Left cardiac atrium (tissue), 4 donors: ENCODE measurements at places on chromosomes 4 and X. TPM values are rescaled to one million over a fixed set of nuclear protein-coding genes. Genes with fewer than 3 reads are reported as not detected.

The TGIF2LX gene
- not detected for total RNA-seq

The GC gene
- not detected for total RNA-seq

The STK26 gene
- 2.1 TPM for total RNA-seq

The MAB21L2 gene
- total RNA-seq = 9.6 TPM

The STATH gene
- total RNA-seq = not detected

The RAB41 gene
- not detected for total RNA-seq

The FSTL5 gene
- total RNA-seq = not detected

The USP17L22 gene
- total RNA-seq = not detected

The LDB2 gene
- total RNA-seq = 30.3 TPM

The VEGFC gene
- 7.8 TPM for total RNA-seq

The GRIA3 gene
- 0.65 TPM for total RNA-seq

The GYG2 gene
- total RNA-seq = 21.1 TPM

The SLC7A11 gene
- total RNA-seq = 3.3 TPM

The PGAM4 gene
- total RNA-seq = 0.56 TPM

DNA sequence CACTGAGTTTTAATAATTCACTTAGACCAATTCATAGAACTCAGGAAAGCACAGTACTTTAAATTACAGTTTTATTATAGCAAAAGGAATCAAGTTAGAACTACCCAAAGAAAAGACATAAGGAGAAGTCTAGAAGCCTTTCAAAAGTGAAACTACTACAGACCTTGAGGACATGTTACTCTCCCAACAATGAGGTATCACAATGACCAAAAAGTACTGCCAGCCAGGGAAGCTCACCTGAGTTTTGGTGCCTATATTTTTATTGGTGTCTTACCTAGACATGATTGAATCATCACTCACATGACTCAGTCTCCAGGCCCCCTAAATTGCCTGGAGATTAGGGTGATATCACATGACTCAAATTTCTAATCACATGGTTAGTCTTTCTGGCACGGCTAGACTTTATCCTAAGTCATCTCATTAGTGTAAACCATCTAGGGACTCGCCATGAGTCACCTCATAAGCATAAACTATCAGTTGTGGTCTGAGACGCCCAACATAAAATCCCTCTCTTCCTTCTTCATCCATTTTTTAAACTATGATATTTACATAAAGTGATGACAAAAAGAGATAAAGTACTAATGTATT, 372.3 kb downstream of the TMA16 start:
- DNase-seq = no peak

GRCh38 chr4:16240300-16240699, 14.0 kb upstream of the TAPT1 start:
- DNase-seq = no peak

DNA sequence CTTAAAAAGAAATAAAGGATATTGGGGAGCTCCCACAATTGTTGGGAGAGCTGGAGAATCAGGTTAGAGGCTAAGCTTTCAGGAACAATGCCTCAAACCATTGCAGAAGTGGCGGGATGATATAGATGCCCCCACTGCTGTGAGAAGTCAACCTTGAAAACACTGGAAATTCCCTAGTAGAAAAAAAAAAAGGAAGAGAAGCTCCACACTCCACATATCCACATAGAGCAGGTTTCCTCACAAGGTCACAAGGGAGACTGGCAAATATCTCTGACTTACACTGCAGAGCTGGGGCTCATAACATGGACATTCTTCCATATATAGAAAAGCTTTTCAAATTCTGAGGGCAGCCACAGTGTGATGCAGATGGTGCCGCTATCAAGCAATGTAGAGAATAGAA, 22.7 kb upstream of the OGT start:
- DNase-seq = no peak

DNA sequence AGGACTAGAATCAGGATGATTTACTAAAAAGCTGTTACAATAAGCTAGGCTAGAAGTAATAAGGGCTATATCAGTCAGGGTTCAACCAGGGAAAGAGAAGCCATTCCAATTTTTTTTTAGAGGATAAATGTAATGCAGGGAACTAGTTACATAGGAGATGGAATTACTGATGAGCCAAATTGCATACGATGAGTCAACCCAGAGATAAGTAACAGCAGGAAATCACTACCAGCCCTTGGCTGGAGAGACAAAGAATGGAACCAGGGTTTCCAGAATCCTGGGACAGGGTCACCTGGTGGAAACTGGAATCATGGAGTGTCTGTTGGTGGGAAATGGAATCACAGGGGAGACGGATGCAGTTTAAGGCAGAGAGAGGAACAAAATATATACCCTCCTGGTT, 13.1 kb upstream of the MAGEA4 start:
- DNase-seq = no peak

DNA sequence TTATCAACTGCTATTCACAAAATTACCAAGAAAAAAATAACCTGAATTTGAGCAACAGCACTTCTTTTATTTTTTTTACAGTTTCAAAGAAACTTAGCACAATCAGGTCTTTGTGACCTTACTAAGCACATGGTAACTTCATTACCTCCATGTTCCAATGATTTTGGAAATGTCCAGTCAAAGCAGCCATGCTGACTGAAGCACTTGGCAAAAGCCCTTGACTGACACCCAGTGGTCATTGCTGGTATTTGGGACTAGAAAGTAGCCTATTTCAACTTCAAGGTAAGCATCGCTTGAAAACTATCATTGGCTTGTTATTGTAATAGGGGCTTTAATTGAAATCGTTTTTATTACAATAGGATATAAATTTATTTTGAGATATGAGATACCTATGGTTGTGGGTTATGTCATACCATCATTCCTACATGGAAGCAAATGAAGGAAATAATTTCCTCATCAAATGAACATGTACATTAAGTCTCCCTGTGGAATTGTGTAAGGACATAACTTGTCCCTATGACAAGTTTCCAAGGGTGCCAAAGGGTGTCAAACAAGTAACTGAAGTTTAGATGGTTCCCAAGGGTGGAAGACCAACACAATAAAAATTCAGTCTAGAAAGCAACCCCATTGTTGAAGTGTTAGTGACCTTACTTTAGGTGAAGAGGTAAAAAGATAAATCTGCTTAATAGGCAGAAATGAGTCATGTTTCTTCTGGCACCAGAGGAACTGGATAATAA, 15.2 kb upstream of the ANXA10 start:
- peak; percentile 28 for DNase-seq

DNA sequence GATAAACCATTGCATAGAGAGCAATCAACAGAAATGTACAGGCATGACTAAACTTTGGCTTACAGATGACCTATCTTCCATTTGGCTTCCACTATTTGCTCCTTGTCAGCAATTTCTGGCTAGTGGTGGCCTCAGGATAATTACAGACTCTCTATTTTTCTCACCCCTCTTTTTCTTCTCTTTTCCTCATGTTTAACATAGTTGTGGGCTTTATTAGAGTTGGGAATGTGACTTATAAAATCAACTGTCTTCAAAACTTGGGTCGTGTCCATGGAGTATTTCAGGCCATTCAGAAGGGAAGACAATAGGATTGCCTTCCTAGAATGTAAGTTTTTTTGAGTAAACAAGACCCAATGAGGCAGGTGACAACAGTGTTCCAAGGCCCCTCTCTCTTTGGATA, 236.2 kb downstream of the FRAS1 start:
- DNase-seq = no peak

- DNase-seq = no peak
These were observed 144.2 kb upstream of the PCDH18 start for GRCh38 chr4:137676357-137676998.

DNA sequence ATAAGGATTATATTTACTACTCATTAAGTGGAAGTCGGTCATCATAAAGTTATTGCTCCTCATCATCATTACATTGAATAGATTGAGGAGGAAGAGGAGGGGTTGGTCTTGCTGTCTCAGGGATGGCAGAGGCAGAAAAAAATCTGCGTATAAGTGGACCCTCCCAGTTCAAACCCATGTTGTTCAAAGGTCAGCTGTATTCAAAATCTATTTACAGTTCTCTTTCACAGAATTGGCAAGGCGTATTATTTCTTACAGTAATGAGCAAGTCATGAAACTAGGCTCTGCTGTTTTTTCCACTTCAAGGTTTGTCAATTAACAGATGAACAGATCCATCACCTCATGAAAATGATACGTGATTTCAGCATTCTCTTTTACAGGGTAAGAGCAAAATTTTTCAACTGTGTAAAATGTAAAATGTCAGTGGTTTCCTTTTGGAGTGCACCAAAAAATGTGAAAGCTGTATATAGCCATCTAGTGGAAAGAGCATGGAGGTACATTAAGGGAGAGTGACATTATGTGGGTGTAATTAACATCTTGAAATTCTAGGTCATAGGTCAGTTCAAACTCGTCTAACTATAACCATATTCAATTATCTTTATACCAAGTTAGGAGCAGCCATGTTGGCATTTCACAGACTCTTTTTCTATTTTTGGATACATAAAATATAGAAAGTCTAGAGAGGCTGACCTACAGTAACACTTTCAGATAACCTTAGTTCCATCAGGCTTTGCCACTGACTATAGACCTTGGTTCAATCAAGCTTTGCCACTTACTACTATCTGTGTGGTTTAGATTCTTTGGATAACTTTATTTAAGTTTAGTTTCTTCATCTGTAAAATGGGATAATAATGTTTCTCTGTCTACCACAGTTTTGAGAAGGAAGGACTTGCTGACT, 30.1 kb downstream of the NEIL3 start:
- no peak for DNase-seq

GRCh38 chrX:14496674-14497073, 32.7 kb upstream of the GLRA2 start:
- DNase-seq = no peak

DNA sequence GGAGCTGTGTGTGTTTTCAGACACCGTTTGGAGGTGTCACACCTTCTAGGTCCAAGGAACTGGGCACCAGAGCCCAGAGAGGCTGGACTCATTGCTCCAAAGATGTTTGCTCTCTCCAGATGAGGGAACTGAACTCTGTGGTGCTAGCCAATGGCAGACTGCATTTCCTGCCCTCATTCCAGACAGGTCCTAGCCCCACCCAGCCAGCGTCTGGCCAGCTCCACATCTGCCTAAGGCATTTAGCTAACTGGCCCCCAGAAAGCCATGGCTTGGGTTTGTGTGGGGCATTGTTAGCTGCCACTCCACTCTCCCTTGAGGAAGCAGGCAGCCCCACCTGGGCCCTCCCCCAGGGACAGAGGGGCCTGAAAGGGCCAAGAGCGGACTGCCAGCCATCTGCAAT, 11.4 kb downstream of the FGD1 start:
- DNase-seq = no peak

GRCh38 chr4:8409264-8410065, 31.1 kb downstream of the ACOX3 start:
- peak; percentile 63 for DNase-seq

- DNase-seq = no peak
These were observed 94.7 kb upstream of the NAP1L5 start for GRCh38 chr4:88792268-88792781.

GRCh38 chrX:70454441-70455365, 10.1 kb downstream of the DLG3 start:
- DNase-seq = peak; percentile 76

- no peak for DNase-seq
These were observed 17.5 kb downstream of the STAP1 start for GRCh38 chr4:67576059-67576466.

DNA sequence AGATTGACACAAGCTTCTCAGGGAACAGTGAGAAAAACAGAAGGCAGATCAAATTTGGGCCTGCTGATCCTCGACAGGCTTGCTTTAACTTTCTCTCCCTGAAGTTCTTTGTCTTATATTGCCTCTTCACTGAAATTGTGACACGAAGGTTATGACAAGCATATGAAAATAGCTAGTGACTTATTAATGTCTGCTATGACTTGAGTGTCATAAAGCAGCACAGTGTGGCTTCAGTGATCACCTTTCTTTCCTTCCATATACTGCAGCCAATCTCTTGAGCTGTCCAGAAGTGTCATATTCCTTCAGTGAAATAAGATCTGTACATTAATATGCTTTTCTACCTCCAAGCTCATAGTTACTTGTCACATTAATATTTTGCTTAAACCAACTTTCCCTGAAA, 870.2 kb downstream of the C4orf33 start:
- no peak for DNase-seq

- peak; percentile 40 for DNase-seq
These were observed 92.2 kb upstream of the PGRMC2 start for GRCh38 chr4:128379860-128380259.

- peak; percentile 41 for DNase-seq
These were observed 734 bp upstream of the GALNT7 start for GRCh38 chr4:173167758-173168395.

DNA sequence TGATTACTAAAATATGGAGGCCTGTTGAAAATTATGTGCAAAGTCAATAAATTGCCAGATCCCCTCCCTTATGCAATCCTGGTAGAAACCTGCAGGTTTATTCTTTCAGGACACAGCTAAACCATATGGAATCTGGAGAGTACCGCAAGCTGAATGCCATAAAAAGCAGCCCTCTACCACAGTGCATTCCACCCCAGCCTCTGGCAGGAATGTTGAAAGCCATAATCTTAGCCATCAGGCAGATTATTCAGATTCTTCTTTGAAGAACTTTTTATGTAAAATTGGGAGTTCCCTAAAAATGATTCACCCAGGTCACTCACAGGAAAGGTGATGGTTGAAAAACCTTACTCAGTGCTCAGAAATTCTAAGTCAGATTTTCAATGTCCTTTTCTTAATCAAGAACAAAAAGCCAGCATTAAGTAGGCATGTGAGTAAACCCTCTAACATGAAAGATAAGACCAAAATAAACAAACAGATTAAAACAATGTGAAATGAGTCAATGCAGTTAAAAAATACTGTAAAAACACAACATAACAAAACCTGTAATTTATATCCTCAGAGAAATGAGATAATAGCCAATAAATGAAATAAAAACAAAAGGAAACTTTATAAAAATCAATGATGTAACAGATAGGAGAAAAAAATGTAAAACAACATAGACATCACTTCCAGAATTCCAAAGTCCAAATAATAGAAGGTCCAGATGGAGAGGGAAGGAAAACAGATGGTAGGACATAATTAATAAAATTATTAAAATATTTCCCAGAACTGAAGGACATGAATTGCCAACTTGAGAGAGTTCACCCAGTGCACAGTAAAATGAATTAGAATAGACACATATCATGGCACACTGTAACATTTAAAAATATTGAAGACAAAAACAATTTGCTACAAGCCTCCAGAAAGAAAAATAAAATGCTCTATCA, 226.9 kb downstream of the FSTL5 start:
- no peak for DNase-seq

DNA sequence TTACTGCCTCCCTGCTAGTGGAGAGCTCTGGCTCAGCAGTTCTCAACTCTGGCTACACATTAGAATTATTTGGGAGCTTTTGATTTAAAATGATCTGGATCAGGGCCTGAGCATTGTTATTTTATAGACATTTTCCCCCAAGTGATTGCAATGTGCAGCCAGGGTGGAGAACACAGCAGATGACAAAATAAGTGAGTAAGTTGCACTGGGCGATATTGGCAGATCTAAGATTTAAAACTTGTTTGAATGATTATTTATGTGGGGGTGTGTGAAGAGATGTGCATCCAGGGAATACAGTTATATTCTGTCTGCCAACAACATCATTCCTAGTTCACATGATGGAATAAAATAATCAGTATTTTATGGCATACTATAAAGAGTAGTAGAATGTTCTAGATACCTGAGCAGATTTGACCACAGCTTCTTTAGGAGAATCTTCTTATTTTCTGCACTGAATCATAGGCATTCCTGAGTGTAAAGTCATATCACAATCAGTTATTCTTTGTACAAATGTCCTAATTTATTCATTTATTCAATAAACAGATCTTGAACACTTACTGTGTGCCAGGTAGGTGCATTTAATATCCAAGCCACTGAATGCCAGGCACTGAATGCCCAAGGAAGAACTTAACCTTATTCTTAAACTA, 123.9 kb downstream of the UCHL1 start:
- DNase-seq = no peak
